ENCODE measurements at places on chromosomes 16 and 17. TPM values are rescaled to one million over a fixed set of nuclear protein-coding genes. Genes with fewer than 3 reads are reported as not detected.

The KRTAP16-1 gene
- not detected for total RNA-seq

The MYO15B gene
- total RNA-seq: 24.4 TPM

- H3K36me3 ChIP-seq: no peaks in the 10 kb centered on the region
- no peaks in the 10 kb centered on the region for H3K27me3 ChIP-seq
- H3K4me1 ChIP-seq: no peaks in the 10 kb centered on the region
- no peak for DNase-seq
These were observed 52.7 kb upstream of the LHX1 start for GRCh38 chr17:36884495-36885152.

GRCh38 chr17:38540514-38541045 lies 65.2 kb downstream of the SRCIN1 start:
- H3K4me3 ChIP-seq: no peak overlapping the region
- H3K4me1 ChIP-seq: no peaks in the 10 kb centered on the region
- no peak overlapping the region for H3K27ac ChIP-seq
- H3K27me3 ChIP-seq: no peaks in the 10 kb centered on the region
- DNase-seq: no peak

DNA sequence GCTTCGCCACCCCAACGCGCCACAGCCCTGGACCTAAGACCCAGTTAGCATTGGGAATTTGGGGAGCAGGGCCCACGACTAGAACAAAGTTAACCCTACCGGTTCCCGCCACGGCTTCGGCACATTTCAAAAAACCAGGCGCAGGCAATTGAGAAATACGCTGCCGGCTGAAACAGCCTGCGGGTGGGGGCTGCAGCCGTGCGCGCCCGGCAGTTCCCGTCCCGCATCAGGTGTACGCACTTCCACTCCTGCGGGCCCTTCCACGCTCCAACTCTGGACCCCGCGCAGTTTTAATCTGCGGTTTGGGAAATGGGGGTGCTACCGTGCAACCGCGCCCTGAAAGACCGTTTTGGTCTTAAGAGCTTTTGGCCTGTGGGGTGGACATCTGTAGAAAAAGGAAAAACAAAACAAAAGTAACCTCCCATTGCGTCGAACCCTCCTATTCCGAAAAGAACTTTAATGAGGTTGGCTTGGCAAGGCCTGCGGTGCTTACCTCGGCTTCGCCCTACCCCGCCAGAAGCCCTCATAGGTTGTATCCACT lies 7.1 kb downstream of the IRX5 start:
- H3K27me3 ChIP-seq: no peaks in the 10 kb centered on the region
- H3K4me1 ChIP-seq: no peaks in the 10 kb centered on the region
- no peak overlapping the region for H3K4me3 ChIP-seq
- DNase-seq: no peak
- peaks cover 2% of the 10 kb centered on the region for H3K36me3 ChIP-seq
- no peak overlapping the region for H3K27ac ChIP-seq

DNA sequence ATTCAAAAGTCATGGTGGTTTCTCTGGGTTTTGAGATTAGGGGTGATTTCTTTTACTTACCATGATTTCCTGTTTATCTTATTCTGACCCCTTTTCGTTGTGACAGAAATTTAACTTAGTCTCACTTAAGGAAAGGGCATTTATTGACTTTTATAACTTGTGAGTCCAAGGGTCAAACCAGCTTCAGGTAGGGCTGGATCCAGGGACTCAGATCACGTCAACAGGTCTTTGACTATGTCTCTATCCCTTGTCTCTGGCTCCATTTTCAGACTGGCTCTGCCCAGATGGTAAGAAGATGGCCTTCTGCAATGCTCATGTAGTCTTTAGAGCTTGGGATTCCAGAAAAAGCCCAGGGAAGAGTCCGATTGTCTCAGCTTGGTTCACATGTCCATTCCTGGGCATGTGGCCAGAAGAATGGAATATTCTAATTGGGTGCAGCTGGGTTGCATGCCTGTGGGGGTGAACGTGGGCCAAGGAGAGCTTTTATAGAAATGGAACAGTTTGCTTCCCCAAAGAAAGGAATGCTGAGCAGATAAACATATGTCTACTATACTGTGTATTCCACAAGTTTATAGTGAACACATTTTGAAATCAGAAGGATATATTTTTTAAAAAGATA lies 13.4 kb downstream of the USP43 start:
- no peak for DNase-seq
- no peak overlapping the region for H3K4me3 ChIP-seq
- H3K27ac ChIP-seq: no peak overlapping the region
- H3K27me3 ChIP-seq: no peaks in the 10 kb centered on the region

DNA sequence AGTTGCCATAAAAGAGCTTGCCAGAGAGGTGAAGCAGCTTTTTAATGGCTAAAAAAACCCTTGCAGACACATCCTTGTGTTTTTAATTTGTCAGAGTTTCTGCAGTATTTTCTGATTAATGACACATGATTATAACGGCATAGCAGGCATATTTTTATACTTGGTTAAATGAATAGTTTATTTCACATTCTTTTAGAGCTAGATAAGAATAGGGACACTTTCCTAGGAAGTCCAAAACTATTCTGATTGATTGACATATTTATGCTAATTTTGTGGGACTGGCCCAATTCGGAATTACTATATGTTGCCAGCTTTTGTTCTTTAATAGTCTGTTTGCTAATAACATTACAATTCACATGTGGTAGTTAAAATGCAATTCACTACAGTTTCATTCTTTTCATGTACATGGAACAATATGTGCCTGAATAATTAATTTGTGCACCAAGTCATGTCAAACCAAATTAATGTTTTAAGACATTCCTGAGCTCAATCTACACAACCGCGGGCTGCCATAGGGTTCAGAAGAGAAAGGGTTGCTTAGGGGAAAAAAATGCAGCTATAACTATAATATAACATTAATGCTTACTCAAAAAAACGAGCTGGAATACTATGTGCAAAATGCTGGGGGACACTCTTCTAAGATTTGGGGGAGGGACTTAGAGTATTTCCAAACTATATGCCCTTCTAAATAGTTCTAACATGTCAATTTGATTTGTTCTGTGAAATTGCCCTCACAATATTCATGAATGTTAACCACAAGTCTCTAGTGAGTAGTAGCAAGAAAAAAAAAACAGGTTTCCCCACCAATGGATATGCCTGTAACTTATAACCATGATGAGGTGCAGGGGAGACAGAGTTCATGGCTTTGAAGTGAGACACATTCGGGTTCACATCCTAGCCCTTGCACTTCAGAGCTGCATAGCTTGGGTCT lies 305.4 kb downstream of the CEP112 start:
- no peaks in the 10 kb centered on the region for H3K36me3 ChIP-seq
- H3K27ac ChIP-seq: no peak overlapping the region
- no peak for DNase-seq
- H3K27me3 ChIP-seq: no peaks in the 10 kb centered on the region
- H3K4me3 ChIP-seq: no peak overlapping the region

GRCh38 chr17:50111673-50112655 lies 16.8 kb downstream of the PDK2 start:
- H3K4me1 ChIP-seq: peaks cover 24% of the 10 kb centered on the region
- H3K36me3 ChIP-seq: no peaks in the 10 kb centered on the region
- H3K27me3 ChIP-seq: no peaks in the 10 kb centered on the region
- DNase-seq: peak; percentile 50
- H3K27ac ChIP-seq: peak overlapping the region; percentile 49

Data from Caco-2 (cell line).